ENCODE measurements at places on chromosomes 4 and X.

DNA sequence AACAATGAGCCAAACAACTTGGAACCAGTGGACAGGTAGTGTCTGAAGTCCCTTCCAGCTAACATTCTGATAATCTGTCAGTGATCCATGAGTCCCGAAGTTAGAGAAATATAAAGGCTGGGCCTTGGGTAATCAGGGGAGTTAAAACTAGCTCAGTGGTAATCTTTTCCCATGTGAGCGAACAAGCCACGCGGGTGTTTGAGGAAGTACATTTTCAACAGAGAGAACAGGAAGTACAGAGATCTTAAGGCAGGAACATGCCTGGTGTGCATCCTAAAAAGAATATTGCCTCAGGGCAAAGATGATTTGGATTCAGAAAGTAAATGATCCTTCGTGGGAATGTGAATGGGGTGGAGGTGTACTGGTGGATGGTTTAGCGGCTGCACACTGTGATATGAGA is 42.9 kb downstream of the FNIP2 start:
- no peak for DNase-seq

DNA sequence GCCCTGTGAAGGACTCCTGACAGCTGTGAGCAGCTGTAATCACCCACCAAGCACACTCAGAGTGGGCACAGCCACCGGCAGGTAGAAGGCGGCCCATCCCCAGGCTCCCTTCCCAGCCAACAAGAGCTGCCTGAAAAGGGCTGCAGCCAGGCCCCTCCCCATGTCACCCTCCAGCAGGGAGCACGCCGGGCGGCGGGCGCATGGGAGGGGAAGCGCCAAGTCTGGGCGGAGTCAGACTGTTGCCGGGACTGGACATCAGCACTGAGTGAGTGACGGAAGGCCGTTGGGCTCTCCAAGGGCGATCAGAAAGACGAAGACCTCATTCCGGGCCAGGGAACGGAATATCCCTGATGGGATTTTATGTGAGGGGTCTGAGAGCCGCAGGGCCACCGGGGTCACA is 82.1 kb downstream of the PPP2R2C start:
- DNase-seq: no peak

DNA sequence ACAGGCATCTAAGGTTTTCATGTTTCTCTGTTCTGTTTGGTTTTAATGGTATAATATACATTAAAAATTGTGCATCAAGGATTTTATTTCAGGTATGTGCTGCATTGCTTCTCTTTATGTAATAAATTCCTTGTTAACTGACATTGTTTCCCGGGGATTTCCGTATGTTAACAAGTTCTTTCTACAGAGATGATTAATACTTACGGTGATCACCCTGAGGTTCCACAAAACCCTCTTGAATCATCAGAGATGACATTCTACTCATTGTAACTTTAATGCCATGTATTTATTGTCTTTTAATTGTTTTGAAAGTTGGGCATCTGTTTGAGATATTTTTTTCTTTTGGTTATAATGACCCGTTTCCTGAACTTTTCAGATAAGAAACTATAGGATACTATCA is 37.5 kb downstream of the ARHGAP10 start:
- DNase-seq: no peak

DNA sequence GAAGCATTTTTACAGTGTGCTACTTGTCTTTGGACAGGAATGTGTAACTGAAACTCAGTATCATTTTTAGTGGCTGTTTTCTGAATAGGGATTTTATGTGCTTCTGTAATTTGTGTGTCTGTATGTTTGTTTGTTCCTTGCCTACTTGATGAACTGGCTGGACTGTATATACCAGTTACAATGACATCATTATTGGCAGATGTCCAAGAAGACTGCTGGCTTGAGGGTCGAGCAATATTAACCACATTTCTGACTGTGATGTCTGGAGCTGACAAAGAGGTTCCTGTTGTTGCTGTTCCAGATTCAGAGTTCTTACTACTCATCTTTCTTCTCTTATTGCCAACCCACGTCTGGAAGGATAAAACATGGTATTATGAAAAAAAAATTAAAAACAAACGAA is 33.0 kb downstream of the HDX start:
- DNase-seq: no peak

DNA sequence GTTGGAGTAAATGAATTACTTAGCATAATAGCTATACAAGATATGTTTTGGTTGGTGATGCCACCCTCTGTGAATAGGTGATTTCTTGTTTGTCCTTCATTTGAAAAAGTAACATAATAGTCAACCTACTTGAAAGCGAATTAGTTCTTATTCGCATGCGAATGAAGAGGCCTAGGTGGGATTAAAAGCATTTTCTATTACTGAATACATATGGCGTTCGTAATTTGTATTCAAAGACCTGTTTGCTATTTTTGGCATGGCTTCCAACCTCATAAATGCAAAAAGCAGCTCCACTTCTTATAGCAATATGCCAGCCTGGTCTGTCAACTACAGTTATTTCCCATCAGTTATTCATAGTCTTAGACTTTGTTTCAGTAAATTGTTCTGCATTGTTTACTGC is 261.3 kb downstream of the TENM3 start:
- DNase-seq: no peak

- no peak for DNase-seq
Measured at GRCh38 chr4:163071308-163071707, 95.4 kb downstream of the NAF1 start.

- no peak for DNase-seq
Measured at GRCh38 chr4:29908276-29908675, 811.9 kb upstream of the PCDH7 start.

DNA sequence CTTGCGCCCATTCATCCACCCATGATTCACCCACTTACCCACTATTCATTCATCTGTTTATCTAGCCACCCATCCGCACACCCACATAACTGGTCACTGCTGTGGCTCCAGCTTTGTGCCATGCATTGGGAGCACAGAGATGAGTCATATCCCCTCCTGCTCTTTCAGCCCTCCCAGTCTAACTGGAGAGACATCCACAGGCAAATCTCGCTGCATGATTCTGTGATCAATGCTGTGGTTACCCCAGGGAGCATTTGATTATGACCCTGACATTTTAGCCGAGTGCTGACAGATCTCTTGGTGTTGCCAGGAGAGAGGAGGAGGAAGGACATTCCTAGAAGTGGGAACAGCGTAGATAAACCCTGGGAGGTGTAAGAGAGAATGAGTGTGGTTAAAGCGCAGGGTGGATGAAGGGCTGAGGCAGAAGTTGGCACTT is 10.4 kb upstream of the PORCN start:
- DNase-seq: no peak

- no peak for DNase-seq
Measured at GRCh38 chr4:3573131-3573530, 40.9 kb upstream of the LRPAP1 start.

DNA sequence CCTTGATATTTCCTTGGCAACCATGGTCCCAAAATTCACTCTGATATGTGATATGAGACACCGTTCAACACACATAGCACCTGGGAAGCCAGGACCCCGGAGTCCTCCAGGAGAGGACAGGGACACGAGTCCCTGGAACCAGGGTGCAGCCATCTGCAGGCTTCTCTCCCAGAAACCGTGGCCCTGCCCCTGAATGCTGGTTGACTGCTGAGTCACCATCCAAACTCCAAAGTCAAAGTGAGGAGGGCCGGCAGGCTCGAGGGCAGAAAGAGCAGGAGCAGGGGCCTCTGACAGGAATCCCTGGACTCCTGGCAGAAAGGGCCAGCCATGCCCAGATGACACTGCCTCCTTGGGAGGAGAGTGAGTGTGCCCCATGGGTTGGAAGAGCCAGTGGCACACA is 6.9 kb upstream of the PNMA6A start:
- no peak for DNase-seq

- no peak for DNase-seq
Measured at GRCh38 chr4:15914736-15915135, 23.8 kb downstream of the FGFBP1 start.

GRCh38 chr4:25437926-25438325 is 60.9 kb downstream of the ANAPC4 start:
- no peak for DNase-seq

- DNase-seq: no peak
Measured at GRCh38 chrX:38232079-38232686, 11.5 kb upstream of the SRPX start.

DNA sequence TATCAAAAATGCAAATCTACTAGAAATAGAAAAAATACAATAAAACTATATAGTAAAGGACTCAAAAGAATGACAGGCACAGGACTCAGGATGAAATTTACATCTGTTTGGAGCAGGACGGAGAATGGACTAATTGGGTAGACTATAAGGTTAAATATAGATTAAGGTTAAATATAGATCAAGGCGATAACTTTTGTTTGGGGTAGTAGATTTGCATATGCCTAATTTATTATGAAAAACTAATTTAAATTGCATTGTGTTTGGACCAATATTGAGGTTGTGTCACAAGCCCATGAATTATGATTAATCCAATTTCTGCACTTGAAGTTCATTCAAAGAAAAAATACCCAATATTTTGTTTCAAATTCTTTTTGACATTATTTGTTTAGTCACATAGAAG is 31.0 kb downstream of the MTHFD2L start:
- DNase-seq: no peak

DNA sequence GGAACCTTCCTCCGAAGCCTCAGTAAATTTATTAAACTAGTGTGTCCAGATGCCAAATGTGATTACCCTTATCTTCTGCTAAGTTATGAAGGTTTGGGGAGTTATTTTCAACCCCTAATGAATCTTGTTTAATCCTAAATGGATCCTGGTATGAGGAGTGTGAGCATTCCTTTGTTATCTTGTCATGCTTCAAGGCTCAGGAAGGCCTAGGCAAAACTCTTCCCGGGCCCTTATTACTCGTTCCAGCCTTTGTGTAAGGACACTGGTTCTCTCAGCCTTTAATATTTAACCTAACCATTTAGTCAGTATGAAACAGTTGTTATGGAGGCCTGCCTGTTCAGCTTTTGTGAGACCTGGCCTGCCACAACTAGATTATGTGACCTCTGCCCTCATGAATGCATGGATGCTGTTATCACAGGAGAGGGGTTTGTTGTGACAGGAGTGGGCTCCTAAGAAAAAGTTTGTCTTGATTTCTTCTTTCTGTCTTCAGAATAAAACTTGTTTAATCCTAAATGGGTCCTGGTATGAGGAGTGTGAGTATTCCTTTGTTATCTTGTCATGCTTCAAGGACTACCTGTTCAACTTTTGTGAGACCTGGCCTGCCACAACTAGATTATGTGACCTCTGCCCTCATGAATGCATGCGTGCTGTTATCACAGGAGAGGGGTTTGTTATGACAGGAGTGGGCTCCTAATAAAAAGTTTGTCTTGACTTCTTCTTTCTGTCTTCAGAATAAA is 181.7 kb downstream of the SLC39A8 start:
- no peak for DNase-seq

DNA sequence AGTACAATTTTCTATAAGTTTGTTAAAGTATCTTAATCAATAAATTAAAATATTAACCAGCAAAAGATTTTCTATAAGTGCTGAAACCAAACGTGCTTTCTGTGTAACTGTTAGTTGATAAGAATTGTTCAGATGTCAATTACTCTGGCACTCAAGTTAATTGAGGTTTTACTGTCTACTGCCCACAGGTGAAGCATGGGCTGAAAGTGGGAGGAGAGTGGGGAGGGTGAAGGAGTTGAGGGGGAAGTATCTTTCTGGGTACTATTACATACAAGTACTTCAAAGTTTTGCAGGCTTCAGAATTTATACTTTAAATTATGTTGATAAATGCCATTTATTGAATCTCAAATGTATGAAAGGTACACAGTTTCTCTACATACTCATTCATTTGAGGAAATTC is 19.1 kb upstream of the CXCL3 start:
- no peak for DNase-seq

DNA sequence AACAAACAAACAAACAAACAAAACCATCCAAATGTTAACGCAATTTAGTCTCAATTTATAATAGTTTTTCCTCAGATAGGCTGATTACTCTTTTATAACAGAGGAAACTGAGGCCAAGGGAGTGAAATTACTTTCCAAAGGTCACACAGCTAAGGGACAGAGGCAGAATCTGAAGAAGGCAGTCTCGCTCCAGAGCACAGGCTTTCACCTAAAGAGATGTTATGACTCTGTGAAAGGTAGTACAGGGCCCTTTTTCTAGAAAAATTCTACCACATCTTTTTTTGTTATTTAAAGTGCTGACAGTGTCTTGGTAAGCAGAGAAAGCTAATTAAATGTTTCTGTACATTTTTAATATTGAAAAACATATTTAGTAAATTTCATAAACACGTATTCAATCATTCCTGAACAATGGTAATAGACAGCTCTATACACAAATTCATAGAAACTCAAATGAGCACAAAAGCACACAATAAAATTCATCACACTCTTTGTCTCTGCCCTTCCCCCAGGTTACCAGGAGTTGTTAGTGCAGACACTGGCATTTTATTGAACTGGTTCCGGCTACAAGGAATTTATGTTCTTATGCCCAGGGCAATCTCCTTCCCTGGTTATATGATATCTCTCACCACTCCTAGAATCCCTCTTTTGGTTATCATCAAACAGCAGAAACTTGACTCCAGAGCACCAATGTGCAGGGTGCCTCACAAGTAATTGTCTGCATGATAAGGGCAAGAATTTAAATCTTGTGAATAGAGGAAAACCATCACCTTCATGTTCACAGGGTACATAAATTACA is 7.7 kb upstream of the APBB2 start:
- no peak for DNase-seq

DNA sequence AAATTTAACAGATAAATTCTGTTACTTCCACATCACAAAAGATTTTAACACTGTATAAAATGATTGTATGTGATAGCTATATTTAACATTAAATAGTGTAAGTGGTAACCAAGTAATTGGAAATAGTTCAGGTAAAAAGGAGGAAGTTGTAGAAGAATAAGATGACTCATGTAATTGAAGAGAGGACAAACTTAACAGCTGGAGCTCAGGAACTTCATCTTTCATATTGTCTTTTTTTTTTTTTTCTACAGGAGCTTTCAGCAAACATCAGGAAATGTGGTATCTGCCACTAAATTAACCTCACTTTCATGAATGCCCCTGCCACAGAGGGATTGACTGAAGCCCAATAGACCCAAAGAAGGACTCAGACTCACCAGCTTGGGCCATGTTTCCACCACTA is 188.4 kb upstream of the VEGFC start:
- DNase-seq: no peak

GRCh38 chr4:14767142-14767541 is 235.1 kb upstream of the CPEB2 start:
- no peak for DNase-seq

- DNase-seq: no peak
Measured at GRCh38 chr4:17528551-17529165, 13.7 kb downstream of the CLRN2 start.

GRCh38 chr4:94932366-94932765 is 174.6 kb downstream of the BMPR1B start:
- no peak for DNase-seq

All from GM19239 (cell line).